T-helper 2 cell (primary cell): ENCODE measurements at places on chromosomes 13 and 19.

DNA sequence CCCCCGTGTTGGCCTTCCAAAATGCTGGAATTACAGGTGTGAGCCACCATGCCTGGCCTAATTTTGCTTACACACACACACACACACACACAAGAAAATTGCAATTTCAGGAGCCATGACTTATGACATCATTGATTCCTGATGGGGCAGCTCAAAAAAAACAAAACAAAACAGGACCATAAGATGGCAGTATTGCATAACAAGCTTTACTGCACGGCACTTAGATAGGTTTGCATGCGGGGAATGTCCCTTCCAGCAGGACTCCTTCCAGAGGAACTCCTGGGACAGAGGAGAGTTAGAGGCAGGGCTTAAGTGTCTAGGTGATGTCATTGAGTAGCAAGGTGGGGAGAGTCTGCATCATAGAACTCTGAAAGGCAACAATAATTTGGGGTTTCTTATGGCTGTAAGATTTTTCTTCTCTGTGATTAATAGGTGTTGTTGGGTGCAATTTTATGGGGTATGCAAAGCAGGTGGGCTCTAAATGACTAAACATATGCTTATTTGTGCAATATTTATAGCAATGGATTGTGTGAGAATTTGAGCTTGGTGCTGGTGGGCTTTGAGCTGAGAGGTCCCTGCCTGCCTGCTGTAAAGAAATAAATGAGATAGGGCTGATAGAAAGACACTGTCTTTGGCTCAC is 9.0 kb upstream of the ACSBG2 start:
- no peak for DNase-seq

- no peak for DNase-seq
Observed at GRCh38 chr13:48161530-48162179, 66.8 kb upstream of the MED4 start.

DNA sequence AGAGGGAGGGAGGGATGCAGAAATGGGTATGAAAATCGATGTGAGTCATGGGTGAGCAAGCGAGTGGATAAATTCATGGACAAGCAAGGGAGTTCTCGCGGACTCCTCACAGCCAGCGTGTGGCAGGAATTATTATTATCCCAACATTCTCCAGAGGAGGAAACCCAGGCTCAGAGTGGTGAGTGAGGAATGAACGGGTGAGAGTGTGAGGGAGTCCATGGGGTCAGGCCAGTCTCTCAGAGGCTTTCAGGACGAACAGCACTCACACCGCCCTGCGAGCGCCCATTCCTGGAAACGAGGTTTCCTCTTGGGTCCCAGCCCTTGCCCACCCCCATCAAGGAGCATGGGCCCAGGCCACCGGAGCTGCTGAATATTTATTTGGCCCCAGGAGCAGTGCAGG is 6.3 kb upstream of the DNAAF3 start:
- no peak for DNase-seq

DNA sequence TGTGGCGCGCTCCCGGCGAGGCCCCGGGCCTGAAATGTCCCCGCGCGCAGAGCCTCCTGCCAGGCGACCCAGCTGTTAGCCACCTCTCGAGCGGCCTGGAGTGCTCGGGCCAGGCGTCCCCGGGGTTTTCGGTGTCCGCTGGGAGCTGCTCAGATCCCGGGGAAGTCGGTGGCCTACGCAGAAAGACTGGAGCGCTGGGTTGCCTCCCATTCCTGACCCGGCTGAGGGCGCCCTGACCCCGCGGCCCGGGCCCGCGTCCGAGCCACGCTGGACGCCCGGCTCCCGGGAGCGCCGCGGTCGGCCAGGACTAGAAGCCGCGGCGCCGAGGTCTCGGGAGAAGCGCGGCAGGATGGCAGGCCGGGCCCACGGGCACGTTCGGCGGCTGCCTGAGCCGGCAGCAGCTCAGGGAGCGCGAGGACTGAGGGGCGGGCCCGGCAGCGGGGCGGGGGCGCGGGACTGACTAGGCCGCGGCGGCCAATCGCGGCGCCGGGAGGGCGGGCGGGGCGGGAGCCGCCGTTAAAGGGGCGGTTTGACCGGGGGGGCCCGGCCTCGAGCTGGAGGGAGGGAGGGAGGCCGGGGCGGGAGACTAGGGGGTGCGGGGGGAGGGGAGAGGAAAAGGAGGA is 1.3 kb upstream of the ZIC2 start:
- DNase-seq: peak; percentile 43

DNA sequence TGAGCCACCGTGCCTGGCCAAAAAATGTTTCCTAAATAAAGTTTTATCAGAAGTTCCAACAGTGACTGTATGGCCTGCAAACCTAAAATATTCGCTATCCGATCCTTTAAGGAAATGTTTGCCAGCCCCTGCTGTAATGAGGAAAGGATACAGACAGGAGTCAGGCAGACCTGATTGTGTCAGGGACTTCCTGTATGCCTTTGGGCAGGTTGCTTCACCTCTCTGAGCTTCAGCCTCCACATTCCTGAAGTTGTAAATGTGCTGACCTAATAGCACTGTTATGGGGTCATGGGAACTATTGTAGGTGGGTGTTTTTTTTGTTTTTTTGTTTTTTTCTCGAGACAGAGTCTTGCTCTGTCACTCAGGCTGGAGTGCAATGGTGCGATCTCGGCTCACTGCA is 6.2 kb downstream of the ABHD8 start:
- no peak for DNase-seq

DNA sequence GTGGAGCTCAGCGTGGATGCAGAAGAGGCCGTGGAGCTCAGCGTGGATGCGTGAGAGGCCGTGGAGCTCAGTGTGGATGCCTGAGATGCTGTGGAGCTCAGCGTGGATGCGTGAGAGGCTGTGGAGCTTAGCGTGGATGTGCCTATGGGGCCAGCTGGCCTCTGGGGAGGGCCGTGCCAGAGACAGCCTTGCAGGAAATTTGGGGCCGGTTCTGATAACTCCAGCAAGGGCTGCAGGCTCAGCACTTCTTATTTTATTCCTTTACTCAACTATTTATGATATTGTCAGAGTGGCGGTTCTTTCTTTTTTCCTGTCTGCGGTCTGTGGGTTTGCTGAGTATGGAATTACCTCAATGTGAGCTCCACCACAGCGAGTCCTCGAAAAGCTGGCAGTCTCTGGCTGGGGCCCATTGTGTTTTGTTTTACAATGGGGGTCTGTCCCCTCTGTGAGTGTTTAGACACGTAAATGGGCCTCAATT is 17.8 kb upstream of the TMEM255B start:
- DNase-seq: peak; percentile 24

DNA sequence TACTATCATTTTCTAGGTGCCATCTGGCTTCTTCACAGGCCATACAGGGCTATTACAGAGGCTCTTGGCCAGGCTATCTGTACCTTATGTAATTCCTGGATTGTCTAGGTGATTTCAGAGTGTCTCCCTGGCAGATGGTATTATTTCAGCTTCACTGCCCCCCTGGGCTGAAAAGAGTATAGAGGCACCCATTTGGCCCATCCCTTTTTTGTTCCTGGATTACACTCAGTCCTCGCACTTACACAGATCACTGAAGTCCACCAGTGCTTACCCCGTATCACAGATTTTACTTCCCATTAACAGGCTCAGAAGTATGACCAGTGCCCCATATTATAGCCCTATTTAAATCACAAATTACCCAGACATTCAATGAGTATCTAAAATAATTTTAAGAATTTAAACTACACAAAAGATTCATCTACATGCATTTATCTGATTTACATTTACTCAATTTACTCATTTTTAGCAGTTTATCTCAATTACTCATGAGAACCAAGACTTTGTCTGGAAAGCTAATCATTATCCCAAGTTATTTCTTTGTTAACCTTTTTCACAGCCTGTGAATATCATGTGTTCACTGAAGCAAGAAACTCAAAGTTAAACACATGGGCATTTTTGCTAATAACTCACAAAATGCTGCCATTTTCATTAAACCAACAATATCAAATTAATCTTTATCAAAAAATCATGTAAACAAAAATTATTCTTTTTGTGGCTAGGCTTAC is 121.0 kb downstream of the PCDH20 start:
- no peak for DNase-seq

DNA sequence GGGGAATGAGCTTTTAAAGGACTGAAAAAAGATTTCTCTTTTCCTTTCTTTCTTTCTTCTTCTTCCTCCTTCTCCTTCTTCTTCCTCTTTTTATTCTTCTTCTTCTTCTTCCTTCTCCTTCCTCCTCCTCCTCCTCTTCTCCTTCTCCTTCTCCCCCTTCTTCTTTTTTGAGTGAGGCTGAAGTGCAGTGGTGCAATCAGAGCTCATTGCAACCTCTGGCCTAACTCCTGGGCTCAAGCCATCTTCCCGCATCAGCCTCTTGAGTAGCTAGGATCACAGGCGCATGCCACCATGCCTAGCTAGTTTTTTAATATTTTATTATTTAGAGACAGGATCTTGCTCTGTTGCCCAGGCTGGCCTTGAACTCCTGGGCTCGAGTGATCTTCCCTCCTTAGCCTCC is 120.9 kb upstream of the KL start:
- DNase-seq: no peak

- no peak for DNase-seq
Observed at GRCh38 chr13:75760131-75761021, 124.2 kb downstream of the LMO7 start.

DNA sequence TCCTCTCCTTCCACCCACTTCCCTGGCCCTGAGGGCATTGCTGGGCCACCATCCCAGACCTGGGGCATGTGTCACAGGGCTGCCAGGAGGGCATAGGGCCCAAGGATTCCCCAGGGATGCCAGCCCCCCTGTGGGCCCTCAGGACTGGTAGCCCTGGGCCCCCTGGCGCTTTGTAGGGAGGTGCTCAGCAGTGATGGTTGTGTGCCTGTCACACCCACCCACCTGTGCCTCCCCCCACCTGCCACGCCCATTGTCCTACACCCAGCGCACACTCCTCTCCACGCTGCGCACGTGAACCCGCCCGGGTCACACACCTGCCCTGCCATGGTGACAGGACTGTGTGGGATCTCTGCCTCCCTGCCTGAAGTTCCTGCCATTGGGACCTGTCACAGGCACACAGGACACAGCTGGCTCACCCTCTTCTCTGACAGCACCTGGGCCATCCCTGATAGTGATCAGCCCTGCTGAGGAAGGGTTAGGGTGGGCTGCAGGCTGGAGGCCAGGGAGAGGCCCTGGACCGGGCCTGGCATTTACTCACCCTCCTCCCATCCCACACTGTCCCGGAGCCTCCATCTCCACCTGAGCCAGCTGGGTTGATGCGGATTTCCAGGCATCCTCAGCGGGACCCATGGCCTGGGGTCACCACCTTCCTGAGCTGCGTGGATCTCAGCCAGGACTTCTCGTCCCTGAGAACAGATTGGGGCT is 23.9 kb downstream of the WTIP start:
- DNase-seq: no peak

DNA sequence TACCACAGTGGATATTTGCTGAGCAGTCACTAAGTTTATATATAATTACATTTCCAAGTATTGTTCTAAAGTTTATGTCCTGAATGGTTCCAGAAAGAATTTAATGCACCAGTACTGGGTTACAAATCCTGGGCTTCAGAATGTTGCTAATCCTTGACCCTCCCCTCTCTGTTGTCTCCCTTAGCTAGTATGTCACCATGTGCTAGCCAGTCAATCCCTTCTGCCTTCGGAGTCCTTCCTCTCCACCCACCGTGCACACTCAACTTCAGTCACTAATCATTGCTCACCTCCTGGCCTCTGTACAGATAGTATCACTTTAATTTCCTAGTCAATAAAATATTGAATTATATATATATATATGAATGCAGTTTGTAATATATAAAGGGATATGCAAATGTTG is 7.5 kb downstream of the FAM124A start:
- no peak for DNase-seq

DNA sequence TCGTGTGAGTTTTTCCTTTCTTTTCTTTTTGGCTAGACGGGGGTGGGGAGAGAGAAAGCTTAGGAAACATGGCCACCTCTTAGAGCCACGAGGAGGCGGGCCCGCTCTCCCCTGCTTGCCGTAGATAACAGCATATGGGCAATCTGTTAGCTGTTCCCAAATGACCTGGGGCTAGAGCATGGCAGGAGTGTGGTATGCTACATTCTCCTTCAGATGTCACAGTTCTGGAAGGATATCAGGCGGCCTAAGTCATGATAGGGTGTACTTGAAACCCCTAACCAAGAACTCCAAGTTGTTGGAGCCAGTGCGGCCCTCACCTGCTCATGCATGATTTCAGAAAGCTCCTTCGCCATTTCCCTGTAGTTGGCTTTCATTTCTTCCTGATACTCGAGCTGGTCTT is 44.3 kb upstream of the SLC15A1 start:
- no peak for DNase-seq

DNA sequence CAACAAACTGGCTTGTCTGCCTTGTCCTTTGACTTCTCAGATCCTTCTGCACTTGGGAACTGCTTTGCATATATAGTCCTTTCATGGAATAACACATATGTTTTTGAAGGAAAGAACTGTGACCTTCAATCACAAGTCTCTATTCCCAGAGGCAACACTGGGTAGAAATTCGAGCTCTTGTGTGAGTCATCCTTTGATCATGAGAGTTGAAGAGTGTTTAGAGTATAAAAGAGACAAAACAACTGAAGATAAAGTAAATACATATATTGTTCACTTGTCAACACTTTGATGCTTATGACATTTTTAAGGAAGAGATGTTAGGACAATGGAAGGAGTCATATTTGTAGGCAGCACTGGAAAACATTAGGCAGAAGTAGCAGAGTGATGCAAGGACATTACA is 5.2 kb upstream of the OR7A5 start:
- DNase-seq: no peak

DNA sequence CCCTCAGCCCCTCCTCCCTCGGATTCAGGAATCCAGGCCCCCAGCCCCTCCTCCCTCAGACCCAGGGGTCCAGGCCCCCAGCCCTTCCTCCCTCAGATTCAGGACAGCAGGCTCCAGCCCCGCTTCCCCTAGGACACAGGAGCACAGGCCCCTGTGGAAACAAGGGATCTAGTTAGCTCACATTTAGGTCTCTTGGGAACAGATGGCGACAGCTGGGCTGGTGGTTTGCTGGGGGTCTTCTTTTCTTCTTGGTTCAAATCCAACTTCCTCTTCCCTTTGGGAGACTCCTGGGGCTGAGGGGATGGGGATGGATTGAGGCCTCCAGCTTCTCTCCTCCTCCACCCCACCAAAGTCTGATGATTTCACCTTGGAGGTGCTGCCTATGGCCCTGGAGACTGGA is 19.6 kb downstream of the ZNF575 start:
- no peak for DNase-seq

DNA sequence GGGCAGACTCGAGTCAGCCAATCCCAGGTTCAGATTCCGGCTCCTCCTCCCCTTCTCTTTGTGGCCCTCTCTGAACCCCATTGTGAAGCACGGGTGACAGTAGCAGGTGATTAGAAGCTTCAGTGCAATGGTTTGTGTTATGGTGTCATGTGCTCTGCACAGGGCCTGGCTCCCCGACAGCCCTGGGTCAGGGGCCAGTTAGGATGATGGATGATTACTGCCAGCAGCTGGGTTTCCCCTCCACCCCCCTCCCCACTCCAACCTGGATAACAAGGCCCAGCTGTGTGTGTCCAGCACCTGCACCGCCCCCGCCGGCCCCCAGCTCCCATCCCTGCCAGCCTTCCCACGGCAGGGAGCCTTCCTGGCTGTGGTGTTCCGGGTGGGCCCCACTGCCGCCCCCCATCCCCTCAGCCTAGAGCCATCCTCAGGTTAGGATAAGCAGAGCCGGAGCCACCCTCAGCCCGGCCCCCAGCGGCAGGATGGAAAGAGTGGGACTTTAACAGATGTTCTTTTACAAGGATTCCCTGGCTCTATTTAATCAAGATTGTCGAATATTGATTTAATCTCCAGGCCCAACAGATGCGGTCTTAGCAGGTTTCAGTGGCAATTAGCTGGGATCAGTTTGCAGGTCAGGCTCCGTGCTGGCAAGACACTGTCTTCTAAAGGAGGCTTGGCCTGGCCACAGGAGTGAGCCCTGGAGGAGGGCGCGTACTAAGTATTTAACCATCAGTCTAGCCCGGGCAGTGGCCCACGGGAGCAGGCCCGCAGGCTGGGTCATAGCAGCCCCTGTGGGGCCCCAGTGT is 156.2 kb downstream of the SIPA1L3 start:
- DNase-seq: no peak

GRCh38 chr13:51477653-51478324 is 25.0 kb upstream of the INTS6 start:
- DNase-seq: no peak
